ENCODE measurements at places on chromosomes 13 and 19. TPM values are rescaled to one million over a fixed set of nuclear protein-coding genes. Genes with fewer than 3 reads are reported as not detected.

OR10H5 gene
- total RNA-seq = not detected

SLITRK5 gene
- total RNA-seq = under 0.01 TPM

KLK8 gene
- total RNA-seq = not detected

ICAM3 gene
- 7.8 TPM for total RNA-seq

XRCC1 gene
- total RNA-seq = 17.9 TPM

KLK3 gene
- not detected for total RNA-seq

CYP2A7 gene
- total RNA-seq = not detected

RAB3A gene
- total RNA-seq = 2.2 TPM

ZNF599 gene
- 10.9 TPM for total RNA-seq
